ENCODE measurements at places on chromosomes 12 and 14.

GRCh38 chr14:78425330-78425729 is 255.2 kb downstream of the NRXN3 start:
- DNase-seq, result no peak

GRCh38 chr12:127485528-127485927 is 781.4 kb upstream of the TMEM132C start:
- DNase-seq, result peak; percentile 77

- DNase-seq, result no peak
Observed at GRCh38 chr12:13570005-13570694, 373.6 kb downstream of the EMP1 start.

DNA sequence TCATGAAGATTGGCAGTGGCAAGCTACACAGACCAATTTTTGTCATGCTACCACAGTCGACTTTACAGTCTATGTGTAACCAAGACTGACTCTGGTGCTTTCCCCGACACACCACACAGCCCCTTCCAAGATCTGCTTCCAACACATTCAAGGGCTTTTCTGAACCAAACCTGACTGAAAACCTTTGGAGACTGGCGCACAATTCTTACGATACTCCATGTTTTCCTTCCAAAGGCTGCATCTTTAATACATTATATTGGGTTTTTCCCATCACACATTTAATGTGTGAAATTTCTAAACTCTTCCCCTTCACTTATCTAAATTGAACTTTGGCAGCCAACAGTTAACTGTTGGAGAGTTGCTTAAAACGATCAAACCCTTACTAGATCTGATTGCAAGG is 127.7 kb upstream of the SOX5 start:
- no peak for DNase-seq

- no peak for DNase-seq
Observed at GRCh38 chr14:54220704-54221431, 175.9 kb upstream of the CDKN3 start.

DNA sequence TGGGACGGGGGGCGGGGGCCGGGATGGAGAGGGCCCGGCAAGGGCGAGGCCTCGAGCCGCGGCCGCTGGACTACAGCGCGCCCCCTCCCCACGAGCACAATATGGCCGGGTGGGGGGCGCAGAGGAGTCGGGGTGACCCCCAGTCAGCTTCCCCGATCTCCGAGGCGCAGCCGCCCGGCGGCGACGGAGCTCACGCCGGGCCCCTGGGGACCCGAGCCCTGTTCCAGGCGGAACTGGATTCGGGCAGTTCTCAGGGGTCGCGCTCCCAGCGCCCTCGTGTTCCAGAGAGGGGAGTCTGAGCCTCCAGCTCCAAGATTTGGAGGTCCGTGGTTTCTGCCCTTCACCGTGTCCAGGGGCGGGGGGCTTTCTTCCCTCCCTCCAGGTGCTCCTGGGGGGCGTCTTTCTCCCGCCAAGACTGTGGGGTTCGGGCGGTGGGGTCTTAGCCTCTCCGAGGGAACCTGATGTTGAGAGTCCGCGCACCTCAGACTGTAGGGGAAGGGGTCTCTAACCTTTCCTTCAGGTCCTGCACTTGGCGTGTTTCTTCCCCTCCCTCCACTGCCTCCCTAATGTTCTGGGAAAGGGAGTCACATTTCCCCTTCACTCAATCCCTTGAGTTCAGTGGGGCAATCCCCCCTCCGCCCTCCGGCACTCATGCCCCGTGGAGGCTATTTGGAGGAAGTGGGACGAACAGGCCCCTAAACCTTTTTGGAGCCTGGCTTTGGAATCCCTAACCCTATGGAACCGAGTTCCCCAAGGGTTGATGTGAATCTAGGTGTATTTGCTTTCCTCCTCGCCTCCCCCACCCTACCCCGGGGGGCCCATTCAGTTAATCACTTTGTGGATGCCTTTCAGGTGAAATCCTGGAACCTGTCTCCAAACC is 584 bp downstream of the ACVR1B start:
- DNase-seq, result no peak

GRCh38 chr14:60981633-60982455 is 799 bp downstream of the SLC38A6 start:
- peak; percentile 51 for DNase-seq

- no peak for DNase-seq
Observed at GRCh38 chr12:57488402-57489156, 711 bp downstream of the MARS1 start.

DNA sequence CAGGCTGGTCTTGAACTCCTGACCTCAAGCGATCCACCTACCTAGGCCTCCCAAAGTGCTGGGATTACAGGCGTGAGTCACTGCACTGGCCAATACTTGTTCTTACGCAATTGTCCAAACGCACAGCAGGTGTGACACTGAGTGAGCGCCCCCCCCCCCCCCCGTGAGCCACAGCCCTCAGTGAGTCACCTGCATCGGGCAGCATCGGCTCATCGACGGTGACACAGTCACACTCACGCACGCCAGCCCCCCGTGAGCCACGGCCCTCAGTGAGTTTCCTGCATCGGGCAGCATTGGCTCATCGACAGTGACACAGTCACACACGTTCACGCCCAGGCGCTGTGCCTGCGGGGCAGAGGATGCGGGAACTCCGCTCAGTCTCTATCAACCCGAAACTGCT is 42.5 kb downstream of the GALNT9 start:
- DNase-seq, result no peak

DNA sequence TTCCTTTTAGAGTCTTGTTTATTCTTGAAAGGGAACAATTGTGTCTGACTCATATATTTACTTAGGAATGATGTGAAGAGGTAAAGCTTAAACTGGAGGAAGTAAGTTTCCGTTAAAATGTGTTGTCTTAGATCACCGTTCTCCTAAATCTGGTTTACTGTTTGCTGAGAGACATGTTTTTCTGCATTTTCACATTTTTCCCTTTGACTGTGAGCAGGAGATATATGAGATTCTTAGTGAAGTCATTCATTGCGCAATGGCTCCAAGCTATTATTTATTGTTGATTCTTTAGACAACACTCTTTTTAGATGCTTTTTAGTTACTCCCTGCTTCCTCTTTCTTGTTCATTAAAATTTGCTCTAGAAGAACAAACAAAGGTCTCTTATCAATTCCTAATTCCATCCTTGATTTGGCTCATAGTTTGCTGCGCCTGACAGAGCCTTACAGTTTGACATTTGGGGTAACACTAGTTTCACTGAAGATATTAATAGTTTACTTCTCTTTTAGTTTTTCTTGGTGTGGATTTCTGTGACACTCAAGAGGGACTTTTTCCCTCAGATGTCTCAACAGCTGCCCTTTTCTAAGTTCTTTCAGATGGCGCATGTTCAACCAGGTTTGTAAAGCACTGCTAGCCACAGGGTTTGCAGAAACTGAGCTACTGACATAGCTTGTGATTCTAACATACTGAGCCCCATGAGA is 11.4 kb downstream of the CLECL1 start:
- DNase-seq, result no peak

GRCh38 chr12:130620756-130621155 is 95.3 kb downstream of the RIMBP2 start:
- DNase-seq, result no peak

- DNase-seq, result no peak
Observed at GRCh38 chr14:94143239-94143638, 13.8 kb upstream of the IFI27L2 start.

GRCh38 chr14:20386276-20386855 is 26.9 kb downstream of the TEP1 start:
- DNase-seq, result no peak

- DNase-seq, result no peak
Observed at GRCh38 chr12:2654741-2655140, 140.0 kb upstream of the FKBP4 start.

DNA sequence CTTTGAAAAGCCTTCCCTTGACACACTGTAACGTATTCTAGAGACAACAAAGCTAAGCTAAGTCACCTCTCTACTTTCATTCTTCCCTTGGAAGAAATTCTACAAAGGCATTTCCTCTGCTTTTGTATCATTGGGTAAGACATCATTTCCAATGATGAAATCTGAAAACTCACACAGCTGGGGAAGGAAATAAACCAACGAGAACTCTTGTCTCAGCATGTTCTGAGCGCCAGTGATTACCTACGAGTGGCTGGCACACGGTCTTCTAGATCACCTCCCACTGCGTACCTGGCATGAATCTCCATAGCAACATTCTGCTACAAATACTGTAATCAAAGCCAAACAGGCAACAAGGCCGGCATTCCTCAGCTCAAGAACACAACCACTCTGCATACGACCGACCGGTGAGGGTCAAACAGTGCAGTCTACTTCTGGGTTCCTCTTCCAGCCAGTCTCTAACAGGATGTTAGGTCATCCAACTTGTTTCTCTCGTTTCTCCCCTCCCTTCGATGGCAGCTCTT is 7.6 kb downstream of the VPS37B start:
- no peak for DNase-seq

DNA sequence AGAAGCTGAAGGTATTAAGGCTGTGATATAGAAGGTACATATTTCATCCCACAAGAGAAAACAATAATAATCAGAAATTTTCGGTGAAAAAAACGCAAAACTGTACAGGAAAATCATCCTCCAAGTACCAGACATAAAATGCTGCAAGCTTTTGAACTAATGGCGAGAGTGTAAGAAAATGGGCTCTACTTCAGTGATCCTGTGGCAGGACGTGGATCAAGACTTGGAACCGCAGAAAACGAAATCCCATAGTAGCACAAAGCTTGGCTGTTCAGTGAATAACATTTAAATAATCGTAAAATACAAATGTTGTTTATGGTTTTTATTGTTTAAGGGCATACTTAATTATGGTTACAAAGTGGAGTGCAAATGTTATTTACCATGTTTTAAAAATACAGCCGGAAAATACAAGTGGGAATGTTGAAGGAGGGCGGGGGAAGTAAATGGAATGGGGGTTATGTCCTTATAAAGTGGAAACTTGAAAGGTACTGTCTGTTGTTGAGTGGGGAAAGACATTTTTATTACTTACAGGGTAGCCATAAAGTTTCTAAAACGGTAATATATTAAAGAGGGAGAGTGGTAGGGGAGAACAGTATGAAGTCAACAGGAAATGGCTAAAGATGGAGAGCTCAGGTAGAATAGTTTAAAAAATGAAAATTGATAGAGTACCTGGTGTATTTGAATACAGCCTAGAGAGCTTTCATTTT is 1.1 kb downstream of the SMIM10L1 start:
- DNase-seq, result no peak

DNA sequence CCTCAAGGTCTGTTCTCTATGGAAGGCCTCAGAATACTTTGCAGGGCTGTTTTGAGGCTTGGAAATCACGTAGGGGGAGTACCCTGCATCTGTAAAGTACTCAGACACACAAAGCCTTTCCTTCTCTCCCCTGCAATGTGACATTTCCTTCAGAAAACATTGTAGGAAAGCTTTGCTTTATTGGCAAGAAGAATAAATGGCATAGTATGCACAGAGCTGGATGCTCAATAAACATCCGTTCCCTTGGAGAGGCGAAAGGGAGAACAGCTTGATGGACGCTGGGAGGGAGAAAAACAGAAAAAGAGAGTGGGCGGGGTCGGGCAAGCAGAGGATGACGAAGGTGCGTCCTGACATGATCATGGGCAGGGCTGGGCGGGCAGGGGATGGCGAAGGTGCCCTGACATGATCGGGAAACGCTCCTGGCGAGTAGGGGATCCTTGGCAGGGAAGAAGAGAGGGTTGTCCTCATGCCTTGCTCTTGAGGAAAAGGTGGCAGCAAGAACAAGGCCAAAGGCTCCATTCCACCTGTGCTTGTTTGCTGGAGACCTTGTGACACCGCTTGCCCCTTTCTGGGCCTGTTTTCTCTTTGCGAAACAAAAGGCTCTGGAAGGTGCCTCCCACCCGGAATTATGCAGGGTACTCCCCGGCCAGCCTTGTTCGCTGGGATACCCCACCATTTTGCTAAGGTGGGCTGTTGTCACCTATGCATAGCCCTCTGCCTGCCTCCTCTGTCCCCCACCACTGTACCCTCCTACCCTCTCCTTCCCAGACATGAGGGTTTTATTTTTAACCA is 21.1 kb downstream of the IRF2BPL start:
- DNase-seq, result no peak

- DNase-seq, result no peak
Observed at GRCh38 chr12:10235761-10236631, 23.3 kb downstream of the GABARAPL1 start.

All from AG04449 (cell line).